NCI-H1048 (cell line): ENCODE measurements at places on chromosomes 16 and 17.
A peak's percentile ranks its signal among the peaks of the same experiment; 100 is the strongest.

DNA sequence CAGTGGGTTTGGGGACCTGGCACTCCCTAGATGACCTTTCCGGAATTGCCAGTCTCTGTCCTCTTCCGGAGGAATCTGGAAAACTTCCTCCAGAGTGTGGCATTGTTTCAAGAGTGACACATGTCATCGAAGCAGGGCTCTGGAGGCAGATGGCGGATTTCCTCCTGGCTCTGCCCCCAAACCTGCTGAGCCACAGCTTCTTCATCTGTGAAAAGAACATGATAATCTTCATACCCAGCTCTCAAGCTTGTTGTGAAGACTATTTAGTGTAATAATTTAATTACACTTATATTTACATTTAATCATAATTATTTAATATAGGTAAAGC lies 19.7 kb upstream of the TEX2 start:
- no peak for DNase-seq

DNA sequence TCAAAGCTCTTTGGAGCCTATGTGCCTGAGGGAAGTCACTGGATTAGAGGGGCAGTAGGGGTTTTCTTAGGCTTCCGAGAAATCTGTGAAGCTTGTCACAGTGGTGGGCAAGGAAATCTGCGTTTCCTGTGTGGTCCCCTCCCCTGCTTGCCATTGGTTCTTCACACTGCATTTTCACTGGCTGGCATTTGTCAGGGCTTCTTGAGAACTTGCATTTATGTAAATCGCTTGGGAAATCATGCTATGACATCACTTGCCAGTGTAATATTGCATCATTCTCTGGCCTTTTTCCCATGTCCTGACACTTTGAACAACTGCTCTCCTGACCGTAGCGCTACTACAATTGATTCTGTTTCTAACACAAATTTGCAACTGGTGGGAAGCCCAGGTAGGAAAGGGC lies 1.8 kb downstream of the CACNG3 start:
- DNase-seq: no peak

DNA sequence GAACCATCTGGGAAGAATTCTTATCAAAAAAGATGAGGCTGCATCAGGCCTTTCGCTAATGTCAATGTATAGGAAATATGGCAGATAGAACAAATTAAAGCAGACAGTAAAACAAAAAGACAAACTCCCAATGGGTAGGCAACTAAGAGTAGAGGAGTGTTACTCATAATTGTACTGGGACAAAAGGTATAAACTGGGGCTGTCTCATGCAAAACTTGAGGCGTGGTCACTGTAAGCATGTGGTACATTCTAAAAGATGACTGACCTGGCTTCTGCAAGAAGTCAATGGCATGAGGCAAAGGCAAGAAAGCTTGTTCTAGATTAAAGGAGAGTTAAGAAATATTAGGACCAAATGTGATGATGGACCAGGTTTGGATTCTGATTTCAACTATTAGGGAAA lies 26.7 kb downstream of the SMIM36 start:
- DNase-seq: no peak

DNA sequence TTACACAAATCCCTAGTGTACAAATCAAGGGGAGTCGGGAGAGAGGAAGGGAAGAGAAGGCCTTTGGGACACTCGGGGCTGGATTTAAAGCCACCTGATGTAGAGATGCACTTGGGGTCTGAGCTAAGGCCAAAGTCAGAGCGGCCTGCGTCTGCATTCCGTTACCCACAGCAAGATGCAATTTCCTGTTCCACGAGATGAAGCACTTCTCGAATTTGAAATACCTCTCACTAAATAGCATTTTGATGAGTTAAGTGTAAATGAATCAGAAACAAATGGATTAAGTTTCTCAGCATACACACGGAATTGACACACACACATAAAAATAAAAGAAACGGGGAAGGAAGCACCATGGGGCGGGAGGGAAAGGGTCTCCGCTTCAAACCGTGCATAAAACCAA lies 386.0 kb downstream of the SOX9 start:
- no peak for DNase-seq

- DNase-seq: peak; percentile 34
Observed at GRCh38 chr16:29806641-29807425, 504 bp downstream of the MAZ start.

DNA sequence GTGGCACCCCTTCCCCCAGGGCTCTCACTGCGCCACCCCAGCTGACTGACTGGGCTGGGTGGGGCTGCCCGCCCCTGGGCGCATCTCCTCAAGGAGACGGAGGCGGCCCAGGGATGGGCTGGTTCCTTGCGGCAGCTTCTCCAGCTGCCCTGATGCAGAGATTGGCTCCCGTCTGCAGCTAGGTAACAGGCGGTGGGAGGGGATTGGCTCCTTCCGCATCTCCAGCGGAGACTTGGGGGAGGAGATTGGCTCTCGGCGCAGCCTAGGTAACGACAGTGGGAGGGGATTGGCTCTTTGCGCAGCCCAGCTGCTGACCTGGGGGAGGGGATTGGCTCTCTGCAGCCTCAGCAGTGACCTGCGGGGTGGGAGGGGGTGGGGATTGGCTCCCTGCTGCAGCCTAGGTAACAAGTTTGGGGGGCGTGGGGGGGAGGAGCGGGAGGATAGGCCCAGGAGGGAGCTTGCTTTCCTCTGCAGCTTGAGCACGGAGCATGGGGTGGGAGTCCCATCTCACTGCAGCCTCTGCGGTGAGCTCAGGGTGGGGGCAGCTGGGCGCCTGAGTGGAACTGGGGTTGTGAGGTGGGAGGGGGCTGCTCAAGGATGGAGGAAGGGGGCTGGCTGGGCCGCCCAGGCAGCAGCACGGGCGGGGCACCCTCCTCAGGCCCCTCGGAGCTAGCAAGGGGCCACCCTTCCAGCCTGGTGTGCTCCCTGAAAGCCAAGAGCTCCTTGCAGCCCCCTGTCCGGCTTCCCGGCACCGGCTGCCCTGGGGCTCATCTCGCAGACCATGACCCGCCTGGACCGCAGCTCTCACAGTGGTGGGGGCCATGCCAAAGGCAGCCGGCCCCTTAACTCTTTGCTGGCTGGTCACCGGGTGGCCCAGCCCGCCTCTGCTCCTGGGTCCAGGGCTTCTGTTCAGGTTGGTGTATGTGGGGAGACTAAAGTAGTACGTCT lies 6.4 kb downstream of the NFE2L1 start:
- DNase-seq: peak; percentile 53

- DNase-seq: no peak
Observed at GRCh38 chr16:71775949-71776348, 32.7 kb downstream of the AP1G1 start.

DNA sequence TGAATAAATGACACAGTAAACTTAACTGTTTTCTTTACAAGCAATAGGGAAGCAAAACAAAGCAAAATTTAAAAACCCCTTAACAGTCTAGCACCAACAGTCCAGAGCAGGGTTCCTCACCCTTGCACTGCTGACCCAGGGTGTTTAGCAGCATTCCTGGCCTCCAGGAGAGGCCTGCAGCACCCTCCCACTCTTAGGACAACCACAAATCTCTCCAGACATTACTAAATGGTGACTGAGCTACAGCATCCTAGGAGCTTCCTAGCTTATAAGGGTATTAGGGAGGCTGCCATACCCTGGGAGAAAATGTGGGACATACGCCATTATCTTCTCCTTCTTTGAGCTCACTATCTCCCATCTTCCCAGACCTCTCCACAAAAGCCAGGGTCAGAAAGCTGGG lies 15.9 kb downstream of the POLG2 start:
- no peak for DNase-seq

DNA sequence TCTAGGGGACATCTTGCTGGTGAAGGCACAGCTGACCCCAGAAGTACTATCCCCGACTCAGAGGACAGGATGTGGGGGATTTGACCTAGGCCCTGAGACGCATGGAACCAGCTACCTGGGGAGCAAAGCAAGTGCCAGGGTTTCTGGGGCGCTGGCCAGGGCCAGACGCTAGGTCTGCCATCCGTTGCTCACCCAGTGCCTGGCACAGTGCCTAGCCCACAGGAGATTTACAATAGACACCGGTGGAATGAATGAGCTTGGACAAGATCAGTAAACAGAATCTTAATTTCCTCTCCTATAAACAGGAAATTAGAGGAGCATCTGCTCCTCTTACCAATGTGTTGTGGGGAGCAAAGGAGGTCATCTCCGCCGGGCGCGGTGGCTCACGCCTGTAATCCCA lies 5.0 kb downstream of the RPRML start:
- no peak for DNase-seq

- no peak for DNase-seq
Observed at GRCh38 chr17:71192848-71193247, 928.0 kb upstream of the SOX9 start.

GRCh38 chr17:16428098-16428882 lies 12.9 kb downstream of the TRPV2 start:
- DNase-seq: no peak

GRCh38 chr16:19517424-19518089 lies 4.3 kb downstream of the GDE1 start:
- no peak for DNase-seq

- no peak for DNase-seq
Observed at GRCh38 chr16:79263425-79263824, 337.1 kb downstream of the MAF start.

GRCh38 chr17:47651704-47652103 lies 2.0 kb downstream of the KPNB1 start:
- no peak for DNase-seq

DNA sequence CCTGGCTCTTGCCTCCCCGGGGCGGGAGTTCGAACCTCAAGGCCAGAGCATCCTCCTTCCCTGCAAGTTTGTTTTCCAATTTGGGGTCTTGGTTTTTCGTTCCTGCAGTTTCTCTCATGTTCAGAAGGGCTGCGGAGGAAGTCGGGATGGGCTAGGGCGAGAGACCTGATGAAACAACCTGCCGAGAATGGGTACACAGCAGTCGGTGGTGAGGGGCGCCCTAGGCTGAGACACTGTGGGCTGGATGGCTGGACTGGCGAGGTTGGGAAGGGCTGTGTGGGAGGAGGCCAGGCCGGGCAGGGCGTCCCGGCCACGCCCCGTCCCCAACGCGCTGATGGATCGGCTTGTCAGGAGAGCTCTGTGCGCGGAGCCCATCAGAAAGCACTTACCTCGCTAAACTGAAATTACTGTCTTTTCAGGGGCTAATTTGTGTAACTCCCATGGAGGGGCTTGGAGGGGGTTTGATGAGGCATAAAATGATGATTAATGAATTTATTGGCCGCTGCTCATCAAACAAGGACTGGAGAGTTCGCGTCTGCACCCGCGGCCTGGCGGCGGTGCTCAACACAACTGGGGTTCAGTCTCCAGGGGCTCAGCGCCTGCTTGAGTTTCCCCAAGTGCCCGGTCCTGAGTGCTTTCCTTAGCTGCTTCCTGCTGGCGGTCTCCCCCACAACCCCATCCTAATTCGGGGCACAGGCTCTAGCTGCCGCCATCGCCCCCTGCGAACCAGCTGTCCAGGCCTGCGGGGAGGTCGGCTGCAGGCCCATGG lies 9.0 kb downstream of the IRX5 start:
- no peak for DNase-seq

GRCh38 chr17:67279115-67279514 lies 34.1 kb upstream of the HELZ start:
- no peak for DNase-seq

- no peak for DNase-seq
Observed at GRCh38 chr16:62240722-62241121, 204.5 kb upstream of the CDH8 start.
